Kasumi-1 (cell line): ENCODE measurements at places on chromosomes 5 and 9.

GRCh38 chr9:111400564-111400898, 70.5 kb upstream of the OR2K2 start:
- no peak for DNase-seq

DNA sequence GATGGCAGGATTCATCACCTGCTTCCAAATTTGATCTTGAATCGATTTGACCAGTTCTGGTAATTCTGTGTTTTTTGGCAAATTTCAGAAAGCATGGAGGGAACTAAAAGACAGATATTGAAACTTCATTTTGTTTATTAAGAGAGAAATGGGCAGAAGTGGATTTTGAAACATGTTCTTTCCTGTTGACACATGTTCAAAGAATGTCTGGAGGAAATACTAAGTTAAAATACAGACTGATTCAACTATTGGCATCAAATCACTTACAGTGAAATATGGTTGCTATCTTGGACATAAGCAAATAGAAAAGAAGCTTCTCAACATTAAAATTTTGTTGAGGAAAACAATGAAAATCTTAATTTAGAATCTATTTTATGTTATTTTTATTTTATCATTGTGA, 19.3 kb upstream of the GZMK start:
- no peak for DNase-seq

DNA sequence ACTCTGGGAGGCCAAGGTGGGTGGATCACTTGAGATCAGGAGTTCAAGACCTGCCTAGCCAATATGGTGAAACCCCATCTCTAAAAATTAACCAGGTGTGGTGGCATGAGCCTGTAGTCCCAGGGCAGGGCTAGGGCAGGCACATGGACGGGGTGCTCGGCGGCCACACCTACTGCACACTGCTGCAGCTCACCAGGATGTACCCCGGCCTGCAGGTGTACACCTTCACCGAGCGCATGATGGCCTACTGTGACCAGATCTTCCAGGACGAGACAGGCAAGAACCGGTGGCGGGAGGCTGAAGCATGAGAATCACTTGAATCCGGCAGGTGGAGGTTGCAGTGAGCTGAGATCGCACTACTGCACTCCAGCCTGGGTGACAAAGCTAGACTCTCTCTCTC, 3.2 kb downstream of the ST6GALNAC4 start:
- no peak for DNase-seq

- DNase-seq, result no peak
Measured at GRCh38 chr9:37152365-37152764, 32.0 kb downstream of the ZCCHC7 start.
